ENCODE measurements at places on chromosomes 1 and 21. TPM values are rescaled to one million over a fixed set of nuclear protein-coding genes. Genes with fewer than 3 reads are reported as not detected.
A peak's percentile ranks its signal among the peaks of the same experiment; 100 is the strongest.

DNA sequence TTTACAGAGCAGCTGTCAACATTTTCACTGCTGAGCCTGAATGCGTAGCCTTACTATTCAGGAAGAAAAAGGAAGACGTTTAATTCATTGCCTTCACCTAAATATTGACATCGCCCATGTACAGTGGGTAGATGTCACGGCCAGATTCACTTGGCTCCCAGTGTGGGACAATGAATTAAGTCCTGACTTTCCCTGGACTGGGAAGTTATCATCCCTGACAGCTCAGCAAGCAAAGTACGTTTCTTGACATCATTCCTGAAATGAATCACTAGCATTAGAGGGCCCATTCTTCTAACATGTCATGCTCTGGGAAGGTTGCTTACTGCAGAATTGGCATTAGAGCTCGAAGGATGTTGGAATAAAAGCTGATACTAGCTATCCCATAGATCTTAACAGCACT lies 37.8 kb downstream of the LRRC53 start:
- H3K27ac ChIP-seq: no peak overlapping the region
- no peaks in the 10 kb centered on the region for H3K4me1 ChIP-seq
- H3K27me3 ChIP-seq: no peaks in the 10 kb centered on the region
- H3K4me3 ChIP-seq: no peak overlapping the region
- H3K36me3 ChIP-seq: no peaks in the 10 kb centered on the region
- no peak for DNase-seq

DNA sequence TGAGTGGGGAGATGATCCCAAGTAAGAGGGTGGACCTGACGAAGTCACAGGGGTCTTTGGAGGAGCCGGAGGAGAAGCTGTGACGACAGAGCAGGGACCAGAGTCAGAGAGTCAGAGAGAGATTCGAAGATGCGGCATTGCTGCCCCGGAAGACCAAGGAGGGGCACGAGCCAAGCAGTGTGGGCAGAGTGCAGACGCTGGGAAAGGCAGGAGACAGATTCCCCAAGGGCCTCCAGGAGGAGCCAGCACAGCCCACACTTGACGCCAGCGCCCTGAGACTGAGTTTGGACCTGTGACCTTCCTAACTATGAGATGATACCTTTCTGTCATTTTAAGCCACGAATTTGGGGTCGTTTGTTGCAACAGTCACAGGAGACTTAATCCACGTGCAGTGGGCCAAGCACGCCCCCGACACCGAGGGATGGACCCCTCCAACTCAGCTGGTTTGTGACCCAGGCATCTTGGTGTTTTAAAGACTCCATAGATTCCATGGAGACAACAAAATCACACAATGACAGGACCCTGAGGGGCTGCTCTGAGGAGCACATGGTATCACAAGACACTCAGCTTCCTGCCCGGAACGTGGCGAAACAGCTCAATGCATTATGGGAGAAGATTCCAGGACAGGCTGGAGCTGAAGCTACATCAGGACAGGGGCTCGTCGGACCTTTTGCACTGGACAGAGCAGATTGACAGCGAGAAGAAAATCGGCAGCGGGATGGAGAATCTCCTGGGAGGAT lies 11.0 kb upstream of the TFF1 start:
- H3K27ac ChIP-seq: no peak overlapping the region
- H3K4me1 ChIP-seq: no peaks in the 10 kb centered on the region
- H3K27me3 ChIP-seq: no peaks in the 10 kb centered on the region
- H3K4me3 ChIP-seq: no peak overlapping the region
- DNase-seq: no peak

- H3K4me3 ChIP-seq: no peak overlapping the region
- H3K27ac ChIP-seq: no peak overlapping the region
- H3K36me3 ChIP-seq: no peaks in the 10 kb centered on the region
- DNase-seq: no peak
- no peaks in the 10 kb centered on the region for H3K4me1 ChIP-seq
- no peaks in the 10 kb centered on the region for H3K27me3 ChIP-seq
Measured at GRCh38 chr1:210722410-210723081, 393.8 kb downstream of the HHAT start.

CD5L gene
- not detected for total RNA-seq

GRCh38 chr1:214550857-214551435 lies 456 bp downstream of the PTPN14 start:
- H3K27me3 ChIP-seq: no peaks in the 10 kb centered on the region
- no peak overlapping the region for H3K27ac ChIP-seq
- H3K4me1 ChIP-seq: no peaks in the 10 kb centered on the region
- H3K36me3 ChIP-seq: no peaks in the 10 kb centered on the region

DNA sequence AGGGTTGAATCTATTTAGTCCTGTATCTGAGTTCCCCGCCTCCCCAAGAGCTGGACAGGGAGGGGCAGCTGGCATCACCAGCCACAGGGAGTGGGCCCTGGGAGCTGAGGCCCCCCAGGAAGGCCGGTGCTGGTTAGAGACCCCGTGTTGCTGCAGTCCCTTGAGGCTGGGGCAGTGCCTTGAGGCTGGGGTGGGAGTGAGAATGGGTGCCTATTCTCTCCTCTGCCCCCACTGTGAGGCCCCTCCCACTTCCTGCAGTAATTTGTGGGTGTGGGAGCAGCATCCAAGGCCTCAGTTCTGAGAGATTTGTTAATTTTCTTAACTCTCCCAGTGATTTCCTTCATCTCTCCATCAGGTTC lies 2.5 kb upstream of the TRAPPC3 start:
- H3K27me3 ChIP-seq: no peaks in the 10 kb centered on the region
- H3K4me1 ChIP-seq: peaks cover 60% of the 10 kb centered on the region
- DNase-seq: peak; percentile 54
- peak overlapping the region; percentile 91 for H3K27ac ChIP-seq

DNA sequence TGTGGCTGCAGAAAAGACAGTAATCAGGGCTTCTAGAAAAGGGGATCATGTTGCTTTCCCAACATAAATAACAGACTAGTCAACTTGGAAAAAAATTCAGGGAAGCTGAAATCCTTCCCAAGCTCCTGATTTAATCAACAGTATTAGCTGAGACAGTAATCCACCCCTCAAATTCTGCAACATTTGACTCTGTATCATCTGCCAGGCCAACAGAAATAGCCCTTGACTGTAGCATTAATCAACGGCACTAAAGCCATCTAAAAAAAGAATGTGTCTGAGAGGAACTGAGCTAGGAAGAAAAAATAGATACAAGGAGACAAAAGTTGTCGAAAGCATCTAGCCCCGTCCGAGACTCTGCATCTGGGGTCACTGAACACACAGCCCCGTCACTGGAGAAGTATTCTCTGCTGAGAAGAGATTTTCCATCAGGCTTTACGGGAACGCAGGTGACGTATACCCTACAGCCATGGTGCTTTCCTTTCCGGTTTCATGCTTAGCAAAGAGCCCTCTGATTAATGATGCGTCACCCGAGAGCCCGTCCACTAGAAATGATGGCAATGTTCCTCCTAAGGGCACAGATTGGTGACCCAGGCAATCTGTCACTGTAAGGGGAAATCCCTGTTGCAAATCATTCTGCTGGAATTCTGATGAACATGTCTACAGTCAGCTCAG lies 42.1 kb upstream of the TP53BP2 start:
- no peak for DNase-seq
- H3K27ac ChIP-seq: no peak overlapping the region
- H3K4me3 ChIP-seq: no peak overlapping the region
- H3K4me1 ChIP-seq: no peaks in the 10 kb centered on the region

GRCh38 chr1:183293241-183293640 lies 107.2 kb downstream of the LAMC2 start:
- no peaks in the 10 kb centered on the region for H3K36me3 ChIP-seq
- no peak overlapping the region for H3K27ac ChIP-seq
- H3K4me3 ChIP-seq: no peak overlapping the region
- H3K4me1 ChIP-seq: no peaks in the 10 kb centered on the region
- DNase-seq: no peak

DNA sequence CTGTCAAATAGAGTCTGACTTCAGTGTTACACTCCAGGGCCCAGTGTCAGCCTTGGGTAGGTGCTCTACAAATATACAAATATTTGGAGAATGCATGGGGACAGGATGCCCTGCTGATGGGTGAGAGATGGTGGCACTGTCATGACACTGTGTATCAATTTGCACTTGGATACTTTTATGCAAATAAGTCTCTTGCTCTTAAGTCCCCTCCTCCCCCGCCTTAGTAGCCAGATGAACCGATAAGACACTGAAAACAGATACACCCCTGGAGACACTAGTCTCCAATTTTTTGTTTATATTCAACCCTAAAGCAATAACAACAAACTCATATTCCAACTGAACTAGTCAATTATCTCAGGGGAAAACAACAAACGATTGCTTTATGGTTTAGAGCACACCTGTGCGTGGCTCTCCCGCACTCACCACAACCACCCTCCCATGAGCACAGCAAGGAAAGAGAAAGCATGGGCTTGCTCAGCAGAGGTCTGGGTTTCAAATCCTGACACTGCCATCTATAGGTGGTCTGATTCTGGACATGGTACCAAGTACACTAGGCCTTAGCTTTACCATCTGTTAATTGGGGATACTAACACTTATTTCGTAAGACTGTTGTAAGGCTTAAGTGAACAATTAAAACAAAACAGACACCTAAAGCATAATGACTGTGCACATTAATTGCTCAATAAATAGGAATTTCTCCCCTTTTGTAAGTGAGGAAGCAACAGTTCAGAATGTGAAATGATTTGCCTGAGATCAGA lies 50.3 kb downstream of the HIVEP3 start:
- H3K36me3 ChIP-seq: no peaks in the 10 kb centered on the region
- no peak overlapping the region for H3K27ac ChIP-seq
- no peak overlapping the region for H3K4me3 ChIP-seq
